Hepatic stellate cell (primary cell): ENCODE measurements at places on chromosomes 5 and 9.

- DNase-seq = no peak
These were observed 6.0 kb downstream of the OR13D1 start for GRCh38 chr9:104700306-104700705.

- no peak for DNase-seq
These were observed 561.3 kb downstream of the IRX1 start for GRCh38 chr5:4156889-4157288.

- DNase-seq = no peak
These were observed 11.6 kb downstream of the COL15A1 start for GRCh38 chr9:98955259-98955658.

- peak; percentile 13 for DNase-seq
These were observed 181.5 kb upstream of the PIK3R1 start for GRCh38 chr5:68033961-68034571.

GRCh38 chr9:8014997-8015682, 215.6 kb upstream of the DMAC1 start:
- DNase-seq = no peak

- no peak for DNase-seq
These were observed 196.8 kb downstream of the ANXA1 start for GRCh38 chr9:73348471-73348870.

GRCh38 chr5:90590-91547, 1.1 kb upstream of the PLEKHG4B start:
- peak; percentile 48 for DNase-seq

- no peak for DNase-seq
These were observed 135.4 kb downstream of the ISL1 start for GRCh38 chr5:51518607-51519006.

DNA sequence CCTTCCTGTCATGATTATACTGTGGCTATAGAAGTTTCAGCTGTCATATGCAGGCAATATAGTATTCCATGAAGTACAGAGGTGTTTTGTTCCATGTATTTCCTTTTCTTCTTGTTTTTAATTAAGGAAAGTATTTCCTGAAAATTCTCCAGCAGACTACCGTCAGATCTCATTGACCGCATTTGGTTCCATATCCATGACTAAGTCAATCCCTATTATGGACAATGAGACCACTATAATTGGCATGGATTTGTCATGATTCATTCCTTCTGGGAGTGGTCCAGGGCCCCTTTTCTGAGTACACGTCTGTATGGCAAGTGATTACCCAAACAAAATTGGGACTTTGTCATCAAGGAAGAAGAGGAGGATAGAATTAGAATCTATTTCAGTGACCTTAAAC, 283.2 kb upstream of the CLINT1 start:
- DNase-seq = no peak

GRCh38 chr5:147481874-147482705, 27.8 kb downstream of the DPYSL3 start:
- peak; percentile 31 for DNase-seq

GRCh38 chr9:35618854-35619799, 914 bp upstream of the CD72 start:
- DNase-seq = no peak

GRCh38 chr5:81785322-81785721, 34.4 kb upstream of the SSBP2 start:
- DNase-seq = no peak

DNA sequence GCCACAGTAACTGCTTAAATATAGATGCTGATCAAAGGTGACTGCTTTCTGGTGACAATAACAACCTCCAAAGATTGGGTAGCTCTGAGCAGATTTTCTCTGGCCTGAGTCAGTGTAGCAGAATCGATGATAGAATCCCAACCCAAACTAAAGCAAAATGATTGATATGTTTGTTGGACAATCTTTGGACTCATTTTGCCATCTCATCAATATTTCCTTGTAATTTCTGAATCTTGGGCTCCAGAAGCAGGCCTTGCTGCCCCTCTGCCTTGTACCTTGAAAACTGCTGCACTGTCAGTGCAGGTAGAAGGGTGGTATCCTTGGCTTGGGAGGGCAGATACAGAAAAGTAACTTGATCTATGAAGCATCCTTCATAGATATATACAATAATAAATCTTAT, 18.9 kb downstream of the TTC23L start:
- DNase-seq = no peak

- DNase-seq = no peak
These were observed 121.2 kb upstream of the PTPN3 start for GRCh38 chr9:109619310-109619709.

DNA sequence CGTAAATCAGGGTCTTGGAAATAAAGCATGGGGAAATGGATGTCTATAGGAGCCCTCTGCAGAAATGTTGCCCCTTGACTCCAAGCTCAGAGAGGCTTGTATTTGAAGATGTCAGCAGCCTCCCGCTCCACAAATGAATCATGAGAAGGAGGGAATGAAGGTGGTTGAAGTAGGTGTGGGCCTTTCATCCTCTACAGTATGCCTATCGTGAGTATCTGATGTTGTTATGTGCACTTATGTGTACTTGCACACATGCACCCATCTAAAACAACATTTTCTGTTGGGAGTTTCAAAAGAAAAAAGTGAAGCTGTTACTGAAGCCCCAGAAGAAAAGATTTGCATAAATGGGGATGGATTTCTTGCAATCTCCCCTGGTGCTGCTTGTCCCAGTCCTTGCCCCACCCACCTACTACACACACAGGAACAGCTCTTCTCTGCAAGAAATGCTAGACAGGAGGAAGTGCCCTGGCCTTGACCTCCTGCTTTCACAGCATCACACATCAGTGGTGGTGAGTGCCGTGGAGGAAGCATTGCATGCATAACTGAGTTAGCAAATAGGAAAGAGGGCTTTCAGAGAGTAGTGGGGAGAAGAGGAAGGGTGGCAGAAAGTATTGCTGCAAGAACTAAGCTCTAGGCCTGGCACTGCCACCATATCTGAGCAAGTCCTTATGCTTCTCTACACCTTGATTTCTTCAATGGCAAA, 156.1 kb downstream of the SNX18 start:
- no peak for DNase-seq

DNA sequence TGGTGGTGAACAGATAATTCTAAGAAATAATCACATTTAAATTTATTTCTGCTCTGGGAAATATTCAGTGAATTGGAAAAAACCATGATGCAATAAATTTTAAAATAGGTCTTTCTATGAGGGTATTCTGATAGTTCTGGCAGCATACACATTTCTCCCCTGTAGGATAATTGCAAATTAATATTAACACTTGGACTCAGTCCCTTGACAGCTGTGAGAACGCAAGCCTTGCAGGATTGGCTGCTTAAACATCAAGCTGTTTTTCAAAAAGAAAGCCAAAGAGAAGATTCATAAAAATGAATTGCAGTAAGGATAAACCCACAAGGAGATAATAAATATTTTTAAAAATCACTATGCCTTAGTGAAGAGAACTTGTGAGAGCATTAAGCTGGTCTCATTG, 180.0 kb downstream of the MTRR start:
- no peak for DNase-seq

DNA sequence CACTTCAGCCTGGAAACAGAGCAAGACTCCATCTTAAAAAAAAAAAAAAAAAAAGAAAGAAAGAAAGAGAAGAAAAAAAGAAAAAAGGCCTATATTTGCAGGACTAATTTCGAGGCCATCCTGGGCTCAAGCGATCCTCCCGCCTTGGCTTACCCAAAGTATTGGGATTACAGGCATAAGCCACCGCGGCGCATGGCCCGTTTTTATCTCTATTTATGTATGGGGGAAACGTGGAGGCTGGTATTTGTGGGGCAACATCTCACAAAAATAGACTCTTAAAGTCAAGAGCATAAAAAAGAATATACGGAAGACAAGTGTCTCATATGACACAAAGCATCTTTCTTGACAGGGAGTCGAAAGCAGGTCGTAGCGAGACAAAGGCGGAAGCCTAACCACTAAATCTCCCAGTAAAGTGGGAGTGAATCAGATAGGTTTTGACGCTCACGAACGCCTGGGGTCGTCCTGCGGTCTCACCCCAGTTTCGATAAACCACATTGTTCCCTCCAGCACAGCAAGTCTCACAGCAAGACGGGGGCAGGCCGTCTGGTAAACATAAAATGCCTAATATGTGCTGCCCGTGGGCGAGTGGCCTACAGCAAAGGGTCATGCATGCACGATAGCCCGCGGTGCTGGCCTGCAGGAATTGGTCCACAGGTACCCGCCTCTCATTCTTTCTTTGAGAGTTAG, 1.8 kb upstream of the TRIM41 start:
- no peak for DNase-seq

GRCh38 chr5:19886123-19886917, 101.7 kb downstream of the CDH18 start:
- no peak for DNase-seq

DNA sequence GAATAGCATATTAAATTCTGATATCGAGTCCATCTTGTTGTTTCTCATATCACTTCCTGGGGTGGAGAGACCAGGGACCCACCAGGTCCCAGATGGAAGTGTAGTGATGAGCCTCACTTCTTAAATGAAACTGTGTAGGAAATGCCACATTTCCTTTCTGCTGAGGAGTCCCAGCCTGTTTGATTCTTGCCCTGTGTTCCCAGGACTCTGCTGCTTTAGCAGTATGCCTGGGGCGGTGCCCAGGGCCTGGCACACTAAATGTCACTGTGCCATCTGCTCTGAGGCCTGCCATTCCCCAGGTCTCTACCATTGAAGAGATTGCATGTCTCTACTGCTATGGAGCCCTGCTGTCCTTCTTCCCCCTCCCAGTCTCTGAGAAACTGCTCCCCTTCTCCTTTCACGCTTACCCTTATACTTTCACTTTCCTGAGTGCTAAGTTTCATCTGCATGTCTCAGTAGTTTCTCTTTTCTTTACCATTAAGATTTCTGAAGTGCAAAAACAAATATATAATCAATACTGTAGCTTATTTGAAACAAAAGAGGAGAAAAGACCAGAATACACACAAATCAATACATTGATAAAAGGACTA, 260.4 kb downstream of the GABRB2 start:
- no peak for DNase-seq

GRCh38 chr9:80326105-80326504, 754.3 kb downstream of the TLE4 start:
- no peak for DNase-seq

DNA sequence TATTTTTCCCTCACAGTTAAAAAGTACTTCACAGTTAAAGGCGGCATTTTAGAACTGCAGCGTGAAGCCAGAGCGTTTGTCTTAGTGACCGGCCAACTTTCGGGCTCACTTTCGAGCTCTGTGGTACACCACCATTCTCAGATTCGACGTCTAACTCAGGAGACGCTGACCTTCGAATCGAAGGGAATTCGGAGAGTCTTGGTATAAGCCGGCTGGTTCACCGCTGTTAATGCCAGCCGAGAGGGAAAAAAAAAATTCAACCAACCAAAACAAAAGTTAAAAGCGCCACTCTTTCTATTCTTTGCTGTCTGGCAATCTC, 544 bp upstream of the SNX24 start:
- no peak for DNase-seq

DNA sequence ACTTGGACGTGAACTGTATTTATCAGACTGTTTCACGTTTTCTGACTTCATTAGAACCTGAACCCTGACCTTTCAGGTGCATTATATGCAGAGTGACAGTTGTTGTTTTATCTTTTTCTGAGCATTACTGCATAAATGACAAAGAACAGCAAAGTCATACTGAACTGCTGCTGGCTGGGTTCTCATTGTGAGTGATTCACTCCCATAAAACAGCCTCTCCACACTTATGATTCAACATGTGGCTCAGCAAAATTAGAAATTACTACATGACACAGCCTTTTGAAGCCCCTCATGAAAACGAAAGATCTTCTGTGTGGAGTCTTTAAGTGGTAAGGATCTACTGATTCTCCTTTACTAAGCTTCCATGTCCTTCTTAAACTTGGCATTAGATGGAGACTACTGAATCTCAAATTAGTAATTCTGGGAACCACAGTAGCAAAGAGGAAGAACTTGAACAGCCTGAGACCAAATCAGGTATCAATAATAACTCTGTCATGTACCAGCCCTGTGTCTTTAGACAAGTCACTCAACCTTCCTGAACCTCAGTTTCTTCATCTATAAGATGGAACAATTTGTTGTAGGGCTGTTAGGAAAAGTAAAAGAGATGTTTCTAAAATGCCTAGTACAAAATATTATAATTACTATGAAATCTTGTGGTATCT, 172.3 kb upstream of the GNA14 start:
- DNase-seq = peak; percentile 22

DNA sequence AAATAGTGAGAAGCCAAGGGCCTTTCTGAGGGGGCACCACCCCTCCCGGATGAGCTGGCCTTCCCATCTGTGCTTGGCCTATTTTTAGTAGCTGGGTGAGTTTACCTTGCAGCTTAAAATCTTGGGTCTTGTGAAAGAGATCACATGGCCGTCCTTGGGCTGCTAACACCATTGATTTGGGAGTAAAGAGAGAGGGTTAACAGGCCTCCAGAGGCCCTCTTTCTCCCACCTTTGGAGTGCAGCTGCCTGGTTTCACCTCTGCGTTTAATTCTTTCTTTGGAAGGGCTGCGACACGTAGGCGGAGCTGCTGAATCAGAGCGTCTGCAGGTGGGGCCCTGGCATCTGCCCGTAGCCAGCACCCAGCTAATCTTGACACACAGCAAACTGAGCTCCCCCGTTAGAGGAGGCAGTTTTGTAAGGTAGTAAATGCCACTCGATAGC, 12.8 kb downstream of the OLFM1 start:
- DNase-seq = no peak

GRCh38 chr5:95241635-95242034, 43.3 kb downstream of the MCTP1 start:
- no peak for DNase-seq

- no peak for DNase-seq
These were observed 21.6 kb downstream of the RIC1 start for GRCh38 chr9:5650356-5651105.

DNA sequence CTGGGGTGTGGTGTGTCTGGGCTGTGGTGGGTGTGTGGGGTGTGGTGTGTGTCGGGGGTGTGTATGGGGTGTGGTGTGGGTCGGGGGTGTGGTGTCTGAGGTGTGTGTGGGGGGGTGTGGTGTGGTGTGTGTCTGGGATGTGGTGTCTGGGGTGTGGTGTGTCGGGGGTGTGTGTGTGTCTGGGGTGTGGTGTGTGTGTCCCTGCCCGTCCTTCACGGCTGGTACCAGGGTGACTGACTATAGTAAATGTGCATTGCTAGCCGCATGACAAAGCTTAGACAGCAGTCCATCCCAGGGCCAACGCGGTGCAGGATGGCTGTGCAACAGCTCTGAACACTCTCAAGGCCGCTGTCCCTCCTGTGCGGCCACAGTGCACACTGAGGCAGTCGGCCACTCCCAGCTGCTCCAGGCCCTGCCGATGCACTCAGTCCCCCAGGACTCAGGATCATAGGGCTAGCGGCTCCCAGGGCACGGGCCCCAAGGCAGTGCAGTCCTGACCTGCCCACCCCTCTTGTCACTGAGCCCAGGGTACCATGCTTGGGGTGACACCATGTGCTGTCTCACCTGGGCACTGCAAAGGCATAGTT, 54.0 kb downstream of the SECISBP2 start:
- no peak for DNase-seq

- DNase-seq = no peak
These were observed 1.4 kb upstream of the FOXI1 start for GRCh38 chr5:170104299-170104698.

GRCh38 chr9:27563738-27564430, 9.4 kb downstream of the C9orf72 start:
- DNase-seq = no peak

GRCh38 chr9:122172131-122172530, 12.4 kb downstream of the MORN5 start:
- no peak for DNase-seq

- DNase-seq = no peak
These were observed 21.0 kb downstream of the LPCAT1 start for GRCh38 chr5:1502737-1503120.
